ENCODE measurements at places on chromosomes 5 and 9.

- DNase-seq = no peak
Observed at GRCh38 chr9:76624391-76625048, 139.7 kb upstream of the PCA3 start.

- DNase-seq = no peak
Observed at GRCh38 chr5:6900247-6901227, 187.3 kb downstream of the TENT4A start.

GRCh38 chr9:118326326-118326725 is 622.1 kb downstream of the TLR4 start:
- DNase-seq = no peak

GRCh38 chr9:129398961-129399633 is 221.0 kb upstream of the IER5L start:
- no peak for DNase-seq

DNA sequence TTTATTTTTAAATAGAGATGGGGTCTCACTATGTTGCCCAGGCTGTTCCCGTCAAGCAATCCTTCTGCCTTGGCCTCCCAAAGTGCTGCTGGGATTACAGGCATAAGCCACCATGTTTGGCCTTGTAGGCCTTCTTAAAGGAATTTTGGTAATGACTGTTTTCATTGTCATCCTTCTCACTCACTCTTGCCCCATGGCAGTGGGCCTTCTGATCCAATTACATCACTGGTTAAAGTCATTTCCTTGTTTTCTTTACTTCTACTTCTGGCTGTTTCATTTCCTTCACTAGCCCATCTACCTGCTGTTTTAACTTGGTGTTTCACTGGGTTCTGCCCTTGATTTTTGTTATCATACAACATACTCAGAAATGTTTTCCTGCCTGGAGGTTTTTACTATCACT is 20.1 kb upstream of the NIM1K start:
- DNase-seq = no peak

- no peak for DNase-seq
Observed at GRCh38 chr9:134066913-134067851, 644 bp downstream of the BRD3 start.

GRCh38 chr9:109455861-109456260 is 42.2 kb downstream of the PTPN3 start:
- DNase-seq = no peak

- no peak for DNase-seq
Observed at GRCh38 chr5:133425222-133425621, 187.1 kb downstream of the FSTL4 start.

- no peak for DNase-seq
Observed at GRCh38 chr9:73050887-73051550, 98.2 kb upstream of the ALDH1A1 start.

GRCh38 chr9:105232207-105232606 is 12.2 kb upstream of the SLC44A1 start:
- no peak for DNase-seq

GRCh38 chr5:139037732-139038131 is 160.4 kb downstream of the SIL1 start:
- DNase-seq = no peak
